ENCODE measurements at places on chromosomes 12 and 14.

- no peaks in the 10 kb centered on the region for H3K4me1 ChIP-seq
- no peak for DNase-seq
- no peak overlapping the region for H3K4me3 ChIP-seq
- H3K36me3 ChIP-seq = no peaks in the 10 kb centered on the region
Observed at GRCh38 chr12:30840715-30841114, 85.8 kb upstream of the TSPAN11 start.

- H3K27me3 ChIP-seq = no peaks in the 10 kb centered on the region
- H3K4me3 ChIP-seq = no peak overlapping the region
- H3K27ac ChIP-seq = no peak overlapping the region
- DNase-seq = no peak
Observed at GRCh38 chr14:21556378-21557083, 23.3 kb downstream of the OR10G3 start.

- no peak overlapping the region for H3K4me3 ChIP-seq
- DNase-seq = no peak
- H3K27me3 ChIP-seq = no peaks in the 10 kb centered on the region
- no peak overlapping the region for H3K27ac ChIP-seq
- no peaks in the 10 kb centered on the region for H3K36me3 ChIP-seq
Observed at GRCh38 chr14:38291681-38292467, 36.0 kb upstream of the CLEC14A start.

DNA sequence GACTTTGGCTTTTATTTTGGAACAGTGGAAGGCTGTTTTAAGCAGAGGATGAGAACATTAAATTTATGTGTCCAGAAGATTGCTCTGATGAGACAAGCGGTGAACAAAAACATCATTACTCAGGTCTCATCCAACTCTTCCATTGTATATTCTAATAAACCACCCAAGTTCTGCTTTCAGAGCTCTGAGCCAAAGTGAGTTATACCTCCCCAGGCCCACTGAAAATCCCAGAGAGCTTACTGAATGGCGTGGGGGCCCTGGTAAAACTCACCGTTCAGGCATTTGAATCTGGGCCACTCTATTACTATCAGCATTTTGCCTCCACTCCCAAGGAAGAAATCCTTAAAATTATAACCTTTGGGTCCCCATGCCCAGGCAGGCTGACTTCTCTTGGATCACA is 122.0 kb upstream of the HIF1A start:
- DNase-seq = no peak
- peak overlapping the region; percentile 8 for H3K27ac ChIP-seq
- peaks cover 47% of the 10 kb centered on the region for H3K4me1 ChIP-seq
- no peak overlapping the region for H3K4me3 ChIP-seq
- no peaks in the 10 kb centered on the region for H3K27me3 ChIP-seq
- H3K36me3 ChIP-seq = no peaks in the 10 kb centered on the region

GRCh38 chr14:81211844-81212243 is 8.9 kb downstream of the GTF2A1 start:
- no peak overlapping the region for H3K27ac ChIP-seq
- H3K4me1 ChIP-seq = no peaks in the 10 kb centered on the region

- H3K27me3 ChIP-seq = no peaks in the 10 kb centered on the region
- no peak for DNase-seq
- no peak overlapping the region for H3K4me3 ChIP-seq
- H3K27ac ChIP-seq = no peak overlapping the region
- H3K4me1 ChIP-seq = peaks cover 27% of the 10 kb centered on the region
Observed at GRCh38 chr12:15719230-15719629, 70.0 kb downstream of the EPS8 start.

- no peak overlapping the region for H3K4me3 ChIP-seq
- H3K27me3 ChIP-seq = peaks cover 68% of the 10 kb centered on the region
- no peak overlapping the region for H3K27ac ChIP-seq
- H3K36me3 ChIP-seq = no peaks in the 10 kb centered on the region
Observed at GRCh38 chr14:96624661-96625425, 122.7 kb downstream of the PAPOLA start.

GRCh38 chr14:38111046-38111445 is 96.7 kb upstream of the SSTR1 start:
- DNase-seq = no peak
- no peak overlapping the region for H3K4me3 ChIP-seq
- H3K27me3 ChIP-seq = no peaks in the 10 kb centered on the region
- H3K27ac ChIP-seq = no peak overlapping the region

DNA sequence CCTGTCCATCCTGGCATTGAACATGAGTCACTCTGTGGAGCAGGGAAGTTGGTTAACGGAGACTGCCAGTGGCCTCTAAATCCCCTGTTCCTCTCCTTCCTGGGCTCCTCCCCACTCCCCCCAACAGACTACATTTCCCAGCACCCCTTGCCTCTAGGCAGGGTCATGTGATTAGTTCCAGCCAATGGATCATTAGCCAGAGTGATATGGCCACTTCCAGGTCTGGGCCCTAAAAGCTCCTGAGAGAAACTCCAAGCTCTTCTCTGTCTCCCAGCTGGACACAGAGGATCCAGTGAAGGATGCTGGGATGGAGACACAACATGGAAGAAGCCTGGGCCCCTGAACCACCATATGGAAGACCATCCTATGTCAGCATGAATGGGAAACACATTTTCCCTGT is 54.4 kb upstream of the RFLNA start:
- H3K4me1 ChIP-seq = no peaks in the 10 kb centered on the region
- H3K27ac ChIP-seq = no peak overlapping the region
- no peak for DNase-seq
- no peak overlapping the region for H3K4me3 ChIP-seq
- no peaks in the 10 kb centered on the region for H3K36me3 ChIP-seq
- H3K27me3 ChIP-seq = no peaks in the 10 kb centered on the region

DNA sequence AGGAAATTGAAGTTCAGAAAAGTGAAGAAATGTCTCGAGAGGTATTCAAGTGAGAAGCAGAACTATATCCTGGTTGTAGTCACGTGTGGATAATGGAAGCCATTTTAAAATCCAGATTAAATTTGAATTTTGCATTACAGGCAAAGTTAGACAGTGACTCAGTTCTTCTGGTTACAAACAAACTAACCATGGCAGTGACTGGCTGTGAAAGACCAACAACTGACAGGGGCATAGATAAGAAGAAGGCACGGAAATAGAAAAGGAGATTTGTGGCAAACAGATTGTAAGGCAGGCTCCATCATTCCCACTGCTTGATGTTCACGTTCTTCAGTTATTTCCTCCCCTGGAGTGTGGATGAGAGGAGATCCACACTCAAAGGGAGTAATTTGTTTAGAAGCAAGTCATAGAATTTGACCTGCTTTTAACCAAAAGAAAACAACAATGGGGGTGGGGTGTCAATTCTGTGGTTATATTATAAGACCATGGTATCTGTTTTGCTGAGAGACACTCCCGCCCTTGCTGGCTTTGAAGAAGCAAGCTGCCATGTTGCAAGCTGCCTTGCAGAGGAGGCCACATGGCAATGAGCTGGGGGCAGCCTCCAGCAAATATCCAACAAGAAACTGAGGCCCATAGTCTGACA is 795.3 kb downstream of the VRK1 start:
- H3K27ac ChIP-seq = no peak overlapping the region
- no peaks in the 10 kb centered on the region for H3K4me1 ChIP-seq
- no peaks in the 10 kb centered on the region for H3K36me3 ChIP-seq
- no peak for DNase-seq
- H3K27me3 ChIP-seq = no peaks in the 10 kb centered on the region

DNA sequence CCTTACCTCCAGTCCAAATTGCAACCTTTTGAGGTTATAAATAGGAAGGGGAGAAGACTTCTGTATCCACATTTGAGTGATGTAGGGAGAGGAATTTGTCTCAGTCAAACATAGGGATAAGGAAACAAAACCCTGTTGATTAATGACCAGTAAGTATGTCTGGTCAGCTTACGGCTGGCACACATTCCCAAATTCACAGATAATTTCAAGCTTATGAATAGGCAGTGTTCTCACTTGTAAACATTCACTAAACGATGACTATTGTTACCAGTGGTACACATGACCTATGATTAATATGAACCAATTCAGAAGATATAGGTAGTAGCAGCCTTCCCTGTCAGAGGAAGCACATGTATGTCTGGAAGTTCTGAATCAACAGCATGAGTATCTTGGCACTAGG is 33.0 kb upstream of the SLC5A8 start:
- no peak for DNase-seq
- no peak overlapping the region for H3K27ac ChIP-seq
- H3K4me1 ChIP-seq = no peaks in the 10 kb centered on the region
- no peaks in the 10 kb centered on the region for H3K36me3 ChIP-seq
- H3K4me3 ChIP-seq = no peak overlapping the region
- no peaks in the 10 kb centered on the region for H3K27me3 ChIP-seq

DNA sequence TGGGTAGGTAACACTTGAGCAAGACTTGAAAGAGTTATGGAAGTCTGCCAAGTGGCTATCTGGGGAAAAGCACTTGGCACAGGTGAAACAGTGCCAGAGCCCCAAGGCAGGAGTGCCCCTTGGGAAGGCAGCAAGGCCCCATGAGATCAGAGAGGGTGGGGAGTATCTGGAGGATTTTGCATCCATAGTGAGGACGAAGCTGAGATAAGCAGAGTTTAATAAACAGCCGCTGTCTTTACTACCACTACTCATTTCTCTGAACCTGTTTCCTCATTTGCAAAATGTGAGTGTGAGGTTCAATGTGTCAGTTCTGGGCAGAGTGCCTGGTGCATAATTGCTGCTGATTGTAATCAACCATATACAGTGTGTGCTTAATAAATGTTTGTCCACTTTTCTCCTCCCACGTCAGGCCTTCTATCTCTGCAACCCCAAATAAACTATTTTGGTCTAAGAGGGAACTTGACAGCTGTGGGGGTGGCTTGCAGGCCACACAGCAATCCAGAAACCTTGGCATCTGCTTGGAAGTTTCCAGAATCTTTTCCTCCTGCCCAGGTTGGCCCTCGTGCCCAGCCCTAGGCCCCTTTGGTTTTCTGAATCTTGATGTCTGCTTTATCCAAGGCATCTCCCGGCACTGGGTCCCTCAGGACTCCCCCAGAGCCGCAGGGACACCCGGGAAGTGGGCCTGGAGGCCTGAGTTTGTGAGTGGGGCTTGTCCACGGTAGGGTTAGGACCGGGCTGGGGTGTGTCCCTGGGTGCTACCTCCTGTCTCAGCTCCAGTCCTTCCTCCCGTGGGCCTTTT is 4.5 kb downstream of the ABCB9 start:
- H3K27ac ChIP-seq = no peak overlapping the region
- peaks cover 9% of the 10 kb centered on the region for H3K36me3 ChIP-seq
- peaks cover 42% of the 10 kb centered on the region for H3K4me1 ChIP-seq
- DNase-seq = no peak
- no peaks in the 10 kb centered on the region for H3K27me3 ChIP-seq
- no peak overlapping the region for H3K4me3 ChIP-seq

DNA sequence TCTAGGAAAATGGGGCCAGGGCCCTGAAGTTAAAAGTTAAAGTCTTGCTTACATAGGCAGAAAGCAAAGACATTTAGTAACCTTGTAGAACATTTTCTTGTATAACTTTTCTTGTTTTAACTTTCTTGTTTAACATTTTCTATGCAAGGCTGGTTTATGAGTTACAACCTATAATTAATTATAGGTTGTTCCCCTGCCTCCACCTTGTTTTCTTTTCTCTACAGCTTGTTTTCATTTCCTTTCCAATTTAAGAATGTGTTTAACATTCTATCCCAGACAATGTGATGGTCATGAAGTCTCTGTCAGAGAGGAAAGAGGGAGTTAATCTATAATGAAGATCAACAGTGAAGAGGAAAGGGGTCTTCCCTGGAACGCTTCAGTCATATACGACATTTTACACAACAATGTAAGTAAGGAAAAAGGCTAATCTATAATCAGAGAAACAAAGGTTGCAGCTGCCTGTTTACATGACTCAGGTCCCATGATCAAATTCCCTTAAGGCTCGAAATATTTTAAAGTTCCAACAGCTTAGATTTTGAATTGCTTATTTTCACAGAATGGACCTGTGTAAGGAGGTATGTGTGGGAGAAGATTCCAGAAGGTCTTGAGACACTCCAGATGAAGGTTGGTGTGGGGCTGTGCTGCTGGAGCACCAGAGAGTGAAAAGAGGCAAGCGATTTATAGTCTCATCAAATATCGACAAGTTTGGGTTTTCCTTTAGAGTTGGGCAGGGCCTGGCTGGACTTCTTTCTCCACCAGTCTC is 34.2 kb upstream of the TCL1B start:
- DNase-seq = no peak

DNA sequence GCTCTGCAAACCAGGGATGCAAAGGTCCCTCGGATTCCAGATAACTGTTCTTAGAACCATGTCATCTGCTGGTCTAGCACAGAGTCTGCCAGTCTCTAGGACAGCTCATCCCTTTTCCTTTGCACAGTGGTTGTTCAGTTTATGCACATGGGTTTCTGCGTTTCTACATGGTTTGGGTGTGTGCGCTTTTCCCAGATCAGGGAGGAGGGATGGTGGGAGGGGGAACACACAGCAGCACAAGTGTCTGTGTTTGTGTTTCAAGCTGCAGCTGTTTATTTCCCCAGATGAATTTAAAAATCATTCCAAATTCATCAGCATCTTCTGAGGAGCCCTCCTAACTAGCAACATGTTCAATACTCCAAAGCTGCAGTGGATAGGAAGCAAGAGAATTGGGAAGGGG is 45.4 kb downstream of the ANO2 start:
- no peak overlapping the region for H3K4me3 ChIP-seq
- H3K27me3 ChIP-seq = peaks cover 15% of the 10 kb centered on the region
- no peak for DNase-seq
- no peak overlapping the region for H3K27ac ChIP-seq
- no peaks in the 10 kb centered on the region for H3K36me3 ChIP-seq
- no peaks in the 10 kb centered on the region for H3K4me1 ChIP-seq

DNA sequence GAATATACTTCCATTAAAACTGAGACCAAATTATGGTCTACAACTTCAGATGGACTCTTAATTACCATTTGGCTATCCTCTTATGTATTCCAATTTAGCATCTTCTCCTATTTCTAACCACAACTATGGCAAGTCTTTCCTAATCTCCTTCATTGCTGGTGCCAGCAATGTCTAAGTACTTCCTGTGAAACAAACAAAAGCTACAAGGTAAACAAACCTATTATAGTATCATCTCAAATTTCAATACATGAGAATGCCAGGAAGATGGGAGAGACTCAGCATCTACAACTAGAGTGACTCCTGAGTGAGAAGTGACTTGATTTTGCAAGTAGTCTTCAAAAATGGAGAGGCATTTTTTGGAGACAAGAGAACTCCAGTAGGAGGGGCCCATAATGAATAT is 202.9 kb upstream of the ATXN7L3B start:
- H3K4me3 ChIP-seq = no peak overlapping the region
- H3K36me3 ChIP-seq = no peaks in the 10 kb centered on the region
- no peaks in the 10 kb centered on the region for H3K4me1 ChIP-seq
- no peaks in the 10 kb centered on the region for H3K27me3 ChIP-seq

GRCh38 chr12:7042842-7043241 is 17.7 kb upstream of the C1S start:
- H3K36me3 ChIP-seq = no peaks in the 10 kb centered on the region
- H3K4me3 ChIP-seq = no peak overlapping the region
- no peak for DNase-seq
- no peak overlapping the region for H3K27ac ChIP-seq

- no peak overlapping the region for H3K27ac ChIP-seq
- H3K27me3 ChIP-seq = no peaks in the 10 kb centered on the region
- no peak for DNase-seq
- H3K4me1 ChIP-seq = no peaks in the 10 kb centered on the region
- no peaks in the 10 kb centered on the region for H3K36me3 ChIP-seq
- H3K4me3 ChIP-seq = no peak overlapping the region
Observed at GRCh38 chr12:33476058-33476457, 36.4 kb upstream of the SYT10 start.
